NCI-H2081 treated with DMSO at 0.1 percent for 48 hours (cell line): ENCODE measurements at places on chromosomes 4 and X.

- DNase-seq: no peak
Measured at GRCh38 chr4:163846008-163846407, 351.5 kb downstream of the TMA16 start.

DNA sequence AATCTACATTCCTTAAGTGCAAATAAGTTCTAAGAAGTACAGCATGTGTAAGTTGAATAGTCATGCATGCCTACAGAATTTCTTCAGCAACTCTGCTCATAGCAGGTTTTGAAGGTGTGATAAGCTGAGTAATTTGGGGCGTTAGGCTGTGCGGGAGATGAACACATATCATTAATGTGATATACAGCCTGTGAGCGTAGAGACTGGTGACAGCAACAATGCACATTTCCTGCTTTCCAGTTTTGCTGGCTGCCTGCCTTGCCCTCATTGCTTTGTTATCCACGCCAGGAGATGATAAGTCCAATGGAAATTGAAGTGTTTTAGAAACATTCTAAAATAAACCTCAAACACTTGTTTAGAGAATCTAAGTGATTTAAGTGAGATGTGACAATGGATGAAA lies 1709.4 kb downstream of the ARAP2 start:
- no peak for DNase-seq

DNA sequence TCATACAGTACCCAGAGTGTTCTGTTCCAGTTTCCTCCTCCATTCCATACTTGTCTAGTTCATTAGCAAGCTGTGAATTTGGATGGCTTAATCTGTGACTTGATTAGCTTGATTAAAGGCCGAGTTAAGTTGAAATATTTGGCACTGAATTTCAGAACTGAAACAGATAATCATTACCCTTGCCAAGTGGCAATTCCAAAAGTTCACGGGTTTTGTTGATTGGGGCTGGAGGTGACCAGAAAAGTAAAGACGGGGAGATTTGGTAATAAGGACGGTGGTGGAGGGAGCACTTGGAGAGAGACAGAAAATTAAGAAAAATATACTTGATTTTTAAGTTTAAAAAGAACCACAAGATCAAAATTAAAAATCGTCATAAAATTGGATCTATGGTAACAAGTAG lies 21.9 kb upstream of the KLHL2 start:
- DNase-seq: no peak

GRCh38 chr4:152394791-152395190 lies 141.1 kb downstream of the FBXW7 start:
- no peak for DNase-seq

- no peak for DNase-seq
Measured at GRCh38 chr4:61605984-61606383, 405.9 kb downstream of the ADGRL3 start.

DNA sequence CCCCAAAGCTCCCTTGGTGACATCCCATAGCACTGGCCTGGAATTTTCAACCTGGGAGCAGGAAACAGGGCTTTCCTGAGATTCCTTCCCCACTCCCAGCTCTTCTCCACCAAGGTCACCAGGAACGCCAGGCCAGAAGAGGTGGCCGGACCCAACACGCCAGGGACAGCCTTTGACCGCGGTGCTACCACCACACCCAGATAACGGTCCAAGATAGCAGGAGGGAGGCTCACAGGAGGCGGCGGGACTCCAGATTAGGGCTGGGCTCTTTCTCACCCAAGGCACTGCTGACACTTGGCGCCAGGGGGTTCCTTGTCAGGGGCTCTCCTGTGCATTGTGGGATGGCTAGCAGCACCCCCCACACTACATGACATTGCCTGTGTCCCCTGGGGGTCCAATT lies 22.9 kb downstream of the ZFYVE28 start:
- DNase-seq: no peak

- no peak for DNase-seq
Measured at GRCh38 chrX:97400492-97400891, 516.8 kb downstream of the RPA4 start.
